ENCODE measurements at places on chromosomes 6 and 20.

DNA sequence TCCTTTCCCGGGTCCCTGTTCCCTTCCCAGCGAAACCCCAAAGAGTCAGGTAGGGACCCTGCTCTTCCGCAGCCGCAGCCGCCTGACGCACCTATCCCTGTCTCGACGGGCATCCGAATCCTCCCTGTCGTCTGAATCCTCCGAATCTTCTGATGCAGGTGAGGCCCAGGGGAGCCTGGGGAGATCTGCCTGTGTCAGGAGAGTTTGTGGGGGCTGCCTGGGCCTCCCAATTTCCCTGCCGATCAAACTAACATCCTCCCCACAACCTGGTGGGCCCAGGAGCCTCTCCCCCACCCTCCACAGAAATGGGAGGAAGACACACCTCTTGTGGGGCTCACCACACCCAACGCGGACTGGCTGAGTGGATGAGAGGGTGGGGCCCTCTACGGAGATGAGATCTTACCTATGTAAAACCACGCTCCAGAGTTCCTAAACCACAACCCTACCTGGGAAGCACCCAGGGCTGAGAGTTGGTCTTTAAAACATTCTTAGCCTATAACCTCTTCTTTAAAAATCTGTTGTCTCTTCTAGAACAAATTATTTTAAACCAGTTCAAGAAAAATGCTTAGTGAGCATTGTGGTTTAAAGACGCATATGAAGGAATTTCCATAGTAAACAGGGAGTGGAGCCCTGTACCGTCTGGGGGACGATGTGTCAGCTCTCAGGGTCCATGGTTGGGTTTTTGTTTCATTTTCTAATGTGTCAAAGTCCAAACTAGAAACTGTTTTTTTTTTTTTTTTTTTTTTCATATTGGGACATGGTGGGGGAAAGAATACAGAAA, 1.7 kb downstream of the CDC25B start:
- no peak for DNase-seq

DNA sequence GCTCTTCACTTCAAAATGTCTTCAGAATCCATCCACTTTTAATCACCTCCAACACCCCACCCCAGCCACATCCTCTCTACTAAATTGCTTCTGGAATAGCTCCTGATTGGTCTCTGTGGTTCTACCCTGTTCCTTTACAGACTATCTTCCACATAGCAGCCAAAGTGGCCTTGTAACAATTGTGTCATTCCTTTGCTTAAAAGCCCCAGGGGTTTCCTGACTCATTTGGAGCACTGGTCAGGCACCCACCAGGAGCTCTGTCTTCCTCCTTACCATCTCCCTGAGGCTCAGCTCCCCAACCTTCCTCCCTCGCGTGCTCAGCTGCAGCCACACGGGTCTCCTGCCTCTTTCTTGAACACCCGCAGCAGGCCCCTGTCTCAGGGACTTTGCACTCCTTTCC, 126.8 kb downstream of the HIVEP1 start:
- no peak for DNase-seq

GRCh38 chr6:45843848-45844521, 171.7 kb downstream of the CLIC5 start:
- DNase-seq = peak; percentile 25

GRCh38 chr6:107957308-107957908, 600 bp downstream of the SEC63 start:
- peak; percentile 78 for DNase-seq

GRCh38 chr6:112717856-112718255, 370.7 kb downstream of the RFPL4B start:
- peak; percentile 1 for DNase-seq

DNA sequence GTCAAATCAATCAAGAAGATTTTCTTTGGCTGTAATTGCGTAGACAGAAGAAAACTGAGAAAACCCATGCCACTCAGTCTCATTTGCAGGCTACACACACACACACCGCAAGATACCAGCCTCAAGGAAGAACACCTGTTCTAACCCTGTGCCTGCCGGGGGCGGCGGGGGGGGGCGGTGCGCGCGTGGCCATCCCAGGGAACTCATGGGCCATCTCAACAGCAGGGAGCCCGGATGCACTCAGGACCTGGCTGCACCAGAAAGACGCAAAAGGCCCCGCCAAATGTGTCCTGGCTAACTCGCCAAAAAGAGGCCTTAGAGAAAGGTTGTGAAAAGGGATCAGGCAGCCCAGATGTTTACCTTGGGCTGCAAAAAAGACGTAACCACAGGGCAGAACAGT, 2.1 kb downstream of the B3GAT2 start:
- DNase-seq = no peak

- DNase-seq = no peak
Observed at GRCh38 chr6:10528158-10528981, 7.2 kb downstream of the GCNT2 start.
